ENCODE measurements at places on chromosomes 12 and 14.

GRCh38 chr14:100872259-100873095 lies 31.0 kb downstream of the RTL1 start:
- no peak for DNase-seq

GRCh38 chr14:78933166-78933565 lies 763.0 kb downstream of the NRXN3 start:
- no peak for DNase-seq

- DNase-seq = no peak
Observed at GRCh38 chr12:12505544-12506495, 56.8 kb downstream of the DUSP16 start.

DNA sequence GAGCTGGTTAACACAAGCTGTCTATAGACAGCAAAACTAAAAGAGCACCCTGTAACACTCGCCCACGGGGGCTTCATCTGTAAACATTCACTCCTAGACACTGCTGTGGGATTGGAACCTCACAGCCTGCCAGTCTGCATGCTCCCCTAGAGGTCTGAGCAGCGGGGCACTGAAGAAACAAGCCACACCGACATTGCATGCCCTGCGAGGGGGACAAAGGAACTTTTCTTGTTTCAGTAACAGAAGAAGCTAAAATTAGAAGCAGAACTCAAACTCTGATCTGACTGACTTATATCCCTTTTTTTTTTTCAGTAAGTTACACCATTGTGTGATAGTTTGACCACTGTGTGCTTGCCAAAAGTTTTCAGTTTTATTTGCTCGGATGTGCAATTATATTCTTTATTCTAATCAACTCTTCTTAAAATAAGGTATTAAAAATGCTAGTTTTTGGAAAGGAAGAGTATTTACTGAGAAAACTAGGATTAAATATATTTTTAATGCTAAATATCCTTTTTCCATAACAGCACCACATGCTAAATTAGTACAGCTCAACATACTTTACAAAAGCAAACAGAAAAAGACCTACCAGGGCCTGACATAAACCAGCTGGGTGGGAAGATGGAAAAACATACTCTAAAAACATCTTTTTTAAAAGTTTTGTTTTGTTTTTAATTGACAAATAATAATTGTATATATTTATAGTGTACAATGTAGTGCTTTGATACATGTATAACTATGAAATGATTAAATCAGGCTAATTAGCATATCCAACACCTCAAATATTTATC lies 100.2 kb downstream of the EPS8 start:
- no peak for DNase-seq

- DNase-seq = no peak
Observed at GRCh38 chr14:81990312-81990761, 456.7 kb upstream of the SEL1L start.

- no peak for DNase-seq
Observed at GRCh38 chr12:52082669-52082987, 3.1 kb downstream of the SMIM41 start.

DNA sequence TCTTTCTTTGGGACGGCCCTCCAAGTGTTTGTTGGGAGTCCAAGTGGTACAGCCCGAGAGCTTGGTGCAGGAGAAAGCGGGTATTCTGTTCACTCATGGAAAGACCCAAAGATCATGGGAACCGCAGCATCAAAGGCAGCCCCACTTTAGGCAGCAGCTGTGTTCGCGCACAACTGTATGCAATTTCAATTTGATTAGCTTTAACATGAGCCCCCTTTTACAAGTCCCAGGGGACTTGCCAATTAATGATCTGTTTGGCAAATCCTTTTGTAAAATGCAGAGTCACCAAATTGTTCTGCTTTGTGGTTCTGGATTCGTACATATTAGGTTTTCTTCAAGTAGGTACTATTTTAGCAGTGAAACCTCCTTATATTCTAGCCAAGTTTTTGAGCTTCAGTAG lies 217.7 kb downstream of the AACS start:
- no peak for DNase-seq

GRCh38 chr12:130796985-130797686 lies 41.9 kb downstream of the STX2 start:
- no peak for DNase-seq

GRCh38 chr14:94816113-94816512 lies 46.2 kb upstream of the GSC start:
- DNase-seq = no peak

- DNase-seq = no peak
Observed at GRCh38 chr12:130073721-130074120, 88.5 kb upstream of the FZD10 start.

- no peak for DNase-seq
Observed at GRCh38 chr14:75699331-75699730, 38.3 kb downstream of the TTLL5 start.

DNA sequence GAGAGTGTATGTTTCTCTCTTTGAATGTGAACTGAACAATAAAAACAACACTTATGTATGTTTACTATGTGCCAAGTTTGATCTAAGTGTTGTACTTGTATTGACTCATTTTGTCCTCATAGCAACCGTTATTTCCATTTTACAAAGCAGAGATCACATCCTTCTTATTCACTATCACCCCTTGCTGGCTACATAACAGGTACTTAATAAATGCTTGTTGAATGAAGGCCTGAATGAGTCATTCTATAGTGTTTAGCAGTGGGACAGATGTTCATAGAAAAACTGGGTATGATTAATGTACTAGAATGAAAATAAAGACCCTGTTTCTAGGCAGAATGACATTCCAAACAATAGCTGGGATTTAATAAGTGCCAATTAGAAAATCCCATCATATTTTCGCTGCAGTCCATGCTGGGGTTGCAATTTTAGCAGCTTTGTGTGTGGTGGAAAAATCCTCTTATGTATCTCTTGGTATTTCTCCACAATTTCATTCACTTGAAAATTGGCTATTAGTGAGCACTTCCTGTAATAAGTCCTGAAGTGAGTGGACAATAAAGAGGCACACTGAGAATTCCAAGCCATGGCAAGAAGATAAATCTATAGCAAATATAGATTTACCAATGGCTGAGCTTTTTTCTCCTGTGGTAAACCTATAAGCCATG lies 86.0 kb downstream of the FAR2 start:
- DNase-seq = no peak

DNA sequence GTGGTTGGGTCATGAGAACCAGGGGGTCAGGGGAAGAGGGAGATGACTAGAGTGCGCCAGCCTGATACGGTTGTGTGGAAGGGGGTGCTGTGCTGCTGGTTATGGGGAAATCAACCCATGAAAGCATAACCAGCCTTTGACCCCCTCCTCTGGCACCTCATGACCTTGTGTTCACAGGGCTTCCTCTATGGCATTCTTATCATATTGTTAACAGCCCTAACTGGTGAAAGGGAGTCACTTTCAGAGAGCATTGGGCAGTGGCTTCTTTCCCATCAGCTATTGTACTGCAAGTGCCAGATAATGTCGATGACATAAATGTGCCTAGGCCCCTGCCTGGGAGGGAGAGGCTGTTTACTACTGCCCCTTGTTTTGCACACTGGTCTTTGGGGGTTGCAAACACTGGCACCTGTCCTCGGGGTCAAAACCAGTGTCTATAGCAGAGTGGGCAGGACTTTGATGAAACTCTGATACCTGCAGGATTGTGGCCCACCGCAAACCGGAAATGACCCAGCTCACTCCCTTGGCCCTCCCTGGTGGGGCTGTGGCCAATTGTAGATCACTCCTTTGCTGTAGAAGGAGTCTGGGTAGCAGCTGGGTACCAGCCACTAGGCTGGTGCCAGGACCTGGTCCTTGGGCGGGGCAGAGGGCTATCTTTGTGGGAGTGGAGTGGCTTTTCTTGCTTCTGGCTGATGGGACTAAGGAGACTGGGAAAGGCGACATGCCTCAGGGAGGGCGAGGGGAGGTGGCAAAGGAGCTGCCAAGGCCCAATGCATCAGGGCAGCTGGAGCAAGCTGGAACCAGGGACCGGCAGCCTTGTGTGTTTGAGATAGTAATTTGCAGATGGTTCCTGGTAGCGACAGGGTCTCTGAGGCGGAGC lies 634 bp upstream of the TMEM63C start:
- no peak for DNase-seq

GRCh38 chr14:86933958-86934595 lies 1058.9 kb downstream of the GALC start:
- DNase-seq = no peak

GRCh38 chr14:89958966-89959365 lies 3.2 kb downstream of the TDP1 start:
- DNase-seq = no peak

DNA sequence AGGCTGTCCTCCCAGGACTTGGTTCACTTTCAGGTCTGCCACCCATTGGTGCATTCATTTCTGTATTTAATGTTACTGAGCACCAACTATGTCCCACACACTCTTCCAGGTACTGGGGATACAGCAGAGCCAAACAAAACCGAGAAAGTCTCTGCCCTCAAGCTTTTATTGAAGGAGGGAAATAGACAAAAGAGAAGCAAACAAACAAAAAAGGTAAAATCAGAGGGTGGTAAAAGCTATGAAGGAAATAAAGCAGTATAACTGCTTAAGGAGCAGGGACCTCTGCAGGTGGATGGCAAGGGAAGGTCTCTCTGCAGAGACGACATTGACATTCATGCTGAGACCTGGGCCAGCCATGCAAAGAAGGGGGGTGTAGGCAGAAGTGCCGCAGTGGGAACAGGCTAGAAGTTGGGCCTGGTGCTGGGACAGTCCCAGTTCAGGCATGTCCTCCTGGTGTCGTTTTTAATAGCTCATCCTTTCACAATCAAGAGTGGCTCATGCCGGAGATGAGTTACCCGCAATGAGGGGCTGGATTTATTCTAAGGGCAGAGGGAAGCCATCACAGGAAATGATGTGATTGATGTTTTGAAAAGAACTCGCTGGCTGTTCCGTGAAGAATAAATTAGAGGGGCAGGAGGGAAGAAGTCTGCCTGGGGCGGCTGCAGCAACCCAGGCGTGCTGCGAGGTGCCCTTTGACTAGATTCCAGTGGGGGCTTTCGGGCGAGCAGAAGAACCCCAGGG lies 72.8 kb downstream of the IRF2BPL start:
- no peak for DNase-seq

- no peak for DNase-seq
Observed at GRCh38 chr12:88946372-88946997, 366.2 kb upstream of the KITLG start.

DNA sequence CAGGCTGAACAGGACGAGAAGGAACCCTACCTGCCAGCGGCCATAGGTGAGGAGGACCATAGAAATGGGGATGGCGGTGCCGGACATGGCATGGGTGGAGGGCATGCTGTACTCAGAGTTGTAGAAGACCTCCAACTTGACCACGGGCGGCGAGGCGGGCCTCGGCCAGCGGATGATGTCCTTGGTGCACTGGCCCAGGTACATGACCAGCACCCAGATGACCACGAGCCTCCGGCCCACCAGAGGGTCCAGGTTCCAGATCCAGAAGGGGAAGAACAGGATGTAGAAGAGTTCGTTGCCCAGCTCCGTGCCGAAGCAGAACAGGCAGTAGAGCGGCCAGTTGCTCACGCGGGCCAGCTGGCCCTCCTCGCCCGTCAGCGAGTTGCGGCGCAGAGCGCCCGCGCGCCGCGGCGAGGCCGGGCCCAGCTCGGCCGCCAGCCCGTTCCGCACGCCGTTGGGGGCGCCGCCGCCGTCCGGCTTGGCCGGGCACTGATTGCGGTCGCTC lies 582 bp downstream of the SGPP1 start:
- DNase-seq = no peak

DNA sequence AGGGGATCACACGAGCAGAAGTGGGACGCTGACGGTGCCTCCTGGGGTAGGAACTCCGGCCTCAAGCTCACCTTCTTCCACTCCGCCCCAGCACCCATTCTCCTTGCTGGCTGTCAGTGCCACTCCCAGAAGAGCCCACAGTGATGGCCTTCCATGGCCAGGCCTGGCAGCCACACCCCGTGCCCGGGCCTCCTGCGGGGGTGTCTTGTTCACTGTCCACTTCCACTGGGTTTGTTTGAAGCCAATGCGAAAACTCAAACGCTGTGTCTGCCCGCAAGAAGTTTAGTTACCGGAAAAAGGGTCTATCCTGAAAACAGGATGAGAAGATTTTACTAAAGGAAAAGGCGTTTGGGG lies 38.1 kb downstream of the CCDC88C start:
- DNase-seq = no peak

DNA sequence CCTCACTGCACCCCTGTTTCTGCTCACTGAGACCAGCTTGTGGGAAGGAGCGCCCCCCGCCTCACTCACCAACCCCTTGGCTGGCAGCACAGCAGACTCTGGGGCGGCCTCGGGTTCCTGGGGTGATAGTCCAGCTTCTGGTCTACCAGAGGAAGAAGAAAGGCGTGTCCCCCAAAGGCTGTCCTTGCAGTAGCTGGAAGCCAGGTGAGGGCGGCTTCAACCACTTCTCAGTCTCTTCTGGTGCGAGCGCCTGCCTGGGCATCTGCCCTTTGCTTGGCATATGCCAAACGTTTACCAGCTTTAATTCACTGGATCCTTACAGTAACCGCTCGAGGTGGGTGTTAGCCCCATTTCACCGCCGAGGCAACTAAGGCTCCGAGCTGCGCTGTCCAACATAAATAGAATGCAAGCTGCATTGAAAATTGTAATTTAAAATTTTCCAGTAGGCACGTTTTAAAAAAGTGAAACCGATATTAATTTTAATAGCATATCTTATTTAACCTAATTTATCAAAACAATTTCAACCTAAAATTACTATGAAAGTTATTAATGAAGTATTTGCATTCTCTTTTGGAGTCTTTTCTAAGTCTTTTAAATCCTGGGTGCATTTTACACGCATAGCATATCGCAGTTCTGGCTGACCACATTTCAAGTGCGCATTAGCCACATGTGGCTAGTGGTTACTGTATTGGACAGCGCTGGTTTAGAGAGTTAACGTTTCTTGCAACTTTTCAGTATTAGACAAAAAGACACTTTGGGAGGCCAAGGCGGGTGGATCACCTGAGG lies 872 bp downstream of the FAM177A1 start:
- DNase-seq = no peak

- no peak for DNase-seq
Observed at GRCh38 chr12:6428326-6428725, 16.4 kb upstream of the CD27 start.

DNA sequence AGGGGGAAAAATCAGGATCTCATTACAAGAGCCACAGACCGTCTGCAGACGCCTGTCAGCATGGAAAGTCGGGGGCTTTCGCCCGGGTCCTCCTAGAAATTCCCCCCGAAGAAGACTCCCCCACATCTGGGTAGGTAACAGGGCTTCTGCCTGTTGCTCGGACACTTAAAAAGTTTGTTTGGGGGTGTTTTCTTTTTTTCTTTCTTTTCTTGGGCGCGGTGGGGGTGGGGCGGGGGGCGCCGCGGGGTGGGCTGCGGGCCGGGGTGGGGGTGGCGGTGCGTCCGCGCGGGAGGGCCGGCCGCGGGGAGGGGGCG lies 358 bp downstream of the ELK3 start:
- DNase-seq = no peak

- DNase-seq = no peak
Observed at GRCh38 chr14:22803687-22803974, 11.6 kb downstream of the SLC7A7 start.

GRCh38 chr12:1606021-1606622 lies 11.7 kb upstream of the FBXL14 start:
- DNase-seq = no peak

- no peak for DNase-seq
Observed at GRCh38 chr12:117874842-117875434, 93.9 kb downstream of the KSR2 start.

- no peak for DNase-seq
Observed at GRCh38 chr14:61720294-61720661, 25.0 kb downstream of the HIF1A start.
